ENCODE measurements at places on chromosomes 7 and 10.

GRCh38 chr7:112946350-112946749 lies 140.3 kb downstream of the GPR85 start:
- DNase-seq: no peak

DNA sequence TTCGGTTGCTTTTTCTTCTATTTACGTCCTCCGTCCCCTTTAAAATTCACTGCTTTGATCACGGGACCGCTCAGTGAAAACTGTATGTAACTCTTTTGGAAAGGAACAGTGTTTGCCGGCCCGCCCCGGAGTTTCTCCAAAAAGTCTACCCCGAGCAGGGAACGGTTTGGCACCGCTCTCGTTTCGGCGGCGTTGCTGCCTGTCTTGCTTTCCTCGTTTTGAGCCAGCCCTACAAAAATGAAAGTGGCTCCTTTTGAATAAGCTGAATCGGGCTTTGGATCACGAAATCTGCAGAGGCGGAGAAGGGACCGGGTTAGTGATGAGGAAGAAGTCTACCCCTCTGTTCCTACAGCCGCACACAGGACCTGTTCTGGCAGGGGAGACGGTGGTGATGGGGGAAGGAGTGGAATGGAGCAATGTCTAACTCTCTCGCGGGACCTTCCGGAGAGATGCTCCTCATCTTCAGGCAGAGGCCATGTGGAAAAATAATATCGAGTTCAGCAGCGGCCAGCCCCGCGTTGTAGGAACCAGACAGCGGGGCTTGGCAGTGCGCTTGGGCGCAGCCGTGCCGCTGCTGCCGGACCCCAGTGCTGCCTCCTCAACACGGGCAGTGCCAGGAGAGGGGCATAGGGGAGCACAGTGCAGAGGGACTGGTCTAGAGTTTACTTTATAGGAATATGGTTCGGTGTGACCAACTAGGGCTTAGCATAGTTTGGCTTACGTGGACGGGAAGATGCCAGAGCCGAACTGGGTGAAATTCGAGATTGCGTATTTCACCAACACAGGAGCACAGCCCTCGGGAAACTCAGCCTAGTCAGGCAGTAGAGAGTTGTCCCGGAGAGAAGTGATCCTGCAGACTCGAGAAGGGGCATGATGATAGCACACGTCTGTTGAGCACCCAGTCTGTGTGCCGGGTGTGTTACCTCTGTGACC lies 1.4 kb downstream of the HTRA1 start:
- DNase-seq: peak; percentile 21

GRCh38 chr7:5596046-5596895 lies 172.6 kb upstream of the TNRC18 start:
- DNase-seq: no peak

DNA sequence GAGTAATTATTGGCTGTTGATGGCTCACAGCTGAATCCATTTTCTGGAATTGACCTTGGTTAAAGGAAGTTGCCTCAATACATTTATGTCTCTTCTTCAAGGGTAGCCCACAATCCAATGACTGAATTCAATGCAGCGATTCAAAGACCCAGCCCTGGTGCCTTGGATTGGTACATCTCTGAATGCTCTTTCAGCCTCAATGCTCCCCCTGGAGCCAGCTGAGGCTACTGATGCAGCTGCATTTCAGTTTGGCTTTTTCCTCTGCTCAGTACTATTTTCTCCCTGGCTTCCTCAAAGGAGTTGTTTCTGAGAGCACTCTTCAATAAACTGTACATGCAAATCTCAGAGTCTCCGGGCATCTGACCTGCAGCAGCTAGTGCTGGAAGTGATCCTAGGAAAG lies 633 bp upstream of the EBLN1 start:
- no peak for DNase-seq

- no peak for DNase-seq
Measured at GRCh38 chr10:112724404-112724991, 225.5 kb upstream of the TCF7L2 start.

GRCh38 chr10:819816-820215 lies 111.7 kb downstream of the LARP4B start:
- no peak for DNase-seq

- DNase-seq: no peak
Measured at GRCh38 chr10:91511549-91512330, 101.6 kb downstream of the HECTD2 start.

GRCh38 chr7:112798274-112799159 lies 8.3 kb upstream of the TMEM168 start:
- DNase-seq: no peak

- no peak for DNase-seq
Measured at GRCh38 chr7:101934618-101935017, 117.2 kb downstream of the CUX1 start.

DNA sequence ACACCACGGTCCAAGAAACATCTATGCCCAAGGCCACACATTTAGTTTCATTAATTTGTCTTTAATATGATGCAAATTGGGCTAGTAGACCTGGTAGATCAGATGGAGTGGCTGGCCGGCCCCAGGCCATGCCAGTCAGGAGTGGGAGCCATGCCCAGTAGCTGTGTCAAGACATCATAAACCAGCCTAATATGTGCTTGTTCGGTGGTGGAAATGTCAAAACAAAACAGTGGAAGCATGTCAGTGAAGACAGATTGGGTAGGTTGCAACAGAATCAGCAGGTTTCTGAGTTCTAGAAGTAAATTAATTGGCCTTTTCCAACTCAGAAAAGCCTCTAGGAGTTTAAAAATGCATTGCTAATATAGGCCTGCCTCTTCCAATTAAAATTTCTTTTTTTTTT lies 124.7 kb downstream of the NRP1 start:
- DNase-seq: no peak

GRCh38 chr10:47137311-47137851 lies 162.6 kb upstream of the GDF10 start:
- no peak for DNase-seq

GRCh38 chr7:92276460-92276864 lies 30.7 kb downstream of the ANKIB1 start:
- DNase-seq: no peak

DNA sequence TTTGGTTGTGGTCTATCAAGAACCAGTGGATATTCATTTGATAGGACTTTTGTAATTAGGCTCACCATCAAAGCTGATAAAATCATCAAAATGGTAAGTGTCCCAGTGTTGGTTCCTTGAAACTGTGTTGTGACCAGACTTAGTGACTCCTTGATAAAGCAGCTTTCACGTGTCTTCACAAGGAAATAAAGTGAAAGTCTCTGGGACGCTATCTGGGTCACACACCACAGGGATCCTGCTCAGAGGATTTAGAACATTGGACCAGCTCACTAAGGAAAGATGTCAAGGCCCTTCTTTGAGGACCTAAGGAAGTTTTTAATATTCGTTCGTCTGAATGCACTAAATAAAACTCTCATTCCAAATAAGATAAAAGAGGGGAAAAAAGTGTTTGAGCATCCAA lies 193.1 kb downstream of the RNLS start:
- DNase-seq: no peak

DNA sequence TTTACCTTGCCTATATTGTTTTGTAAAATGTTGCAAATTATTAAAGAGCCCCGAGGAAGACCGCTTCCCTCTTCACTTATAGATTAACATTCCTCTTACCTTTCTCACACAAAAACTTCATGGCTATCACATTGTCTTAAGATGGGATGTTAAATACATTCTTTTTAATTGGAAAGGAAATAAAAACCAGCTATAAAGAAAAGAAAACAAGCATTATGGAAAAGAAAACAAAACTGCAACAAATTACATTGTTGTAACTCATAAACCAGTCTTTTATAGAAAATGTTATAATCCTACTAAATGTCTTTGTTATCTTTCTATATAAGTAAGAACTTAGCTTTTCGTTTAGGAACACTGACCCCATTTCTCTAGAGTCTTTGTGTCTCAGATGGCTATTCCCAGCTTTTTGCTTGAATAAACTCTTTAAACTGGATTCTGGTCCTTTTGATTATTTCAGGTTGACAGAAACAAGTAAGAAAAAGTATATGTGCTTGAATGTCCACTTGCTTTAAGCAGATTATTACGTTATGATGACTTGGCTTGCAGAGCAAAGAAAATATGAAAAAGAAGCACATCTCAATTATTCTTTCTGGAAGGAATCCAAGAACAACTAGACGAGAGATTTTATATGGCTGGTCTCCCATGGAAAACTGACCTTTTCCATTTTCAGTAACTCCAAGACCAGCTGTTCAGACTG lies 128.2 kb downstream of the AKR1D1 start:
- no peak for DNase-seq

Data from DMS79 treated with DMSO at 0.1 percent for 48 hours (cell line).